Stimulated activated CD4-positive, alpha-beta T cell treated with anti-CD3 and anti-CD28 coated beads, TNF-alpha, amount 100 ng/mL, for 1 hour (primary cell): ENCODE measurements at places on chromosomes 12 and 14.

DNA sequence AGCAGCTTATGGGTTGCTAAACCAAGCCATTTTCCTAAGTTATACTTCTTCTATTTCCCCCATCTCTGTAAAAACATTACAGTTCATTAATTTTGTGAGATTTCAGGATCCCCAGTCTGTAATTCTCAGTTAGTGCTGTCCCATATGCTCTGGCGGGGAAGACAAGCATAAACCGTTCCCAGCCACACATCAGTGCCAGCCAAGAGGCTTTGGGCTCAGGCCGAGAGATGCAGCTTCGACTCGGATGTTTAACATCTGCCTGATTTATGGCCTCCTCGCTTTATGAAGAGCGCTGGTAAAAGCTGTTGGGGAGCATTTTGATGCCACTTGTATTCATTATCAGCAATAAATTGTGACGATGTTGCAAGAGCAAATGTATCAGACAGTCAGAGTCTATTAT, 349.1 kb upstream of the CCDC196 start:
- DNase-seq: no peak

DNA sequence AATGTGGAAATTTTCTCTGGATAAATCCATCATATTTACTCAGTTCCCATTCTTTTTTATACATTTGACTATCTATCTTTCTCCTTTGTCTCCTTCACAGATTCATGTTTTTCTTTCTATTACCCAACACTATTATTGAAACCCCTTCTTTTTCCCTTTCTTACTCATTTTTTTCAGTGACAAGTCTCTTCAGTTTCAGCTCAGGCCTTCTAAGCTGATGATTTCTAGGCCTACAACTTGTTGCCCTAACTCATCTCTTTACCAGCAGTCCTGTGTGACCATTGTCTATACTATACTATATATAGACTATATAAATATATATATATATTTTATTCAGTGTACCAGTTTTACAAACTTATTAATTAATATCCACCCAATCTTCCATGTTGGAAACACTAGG, 31.8 kb downstream of the SLC16A7 start:
- no peak for DNase-seq

DNA sequence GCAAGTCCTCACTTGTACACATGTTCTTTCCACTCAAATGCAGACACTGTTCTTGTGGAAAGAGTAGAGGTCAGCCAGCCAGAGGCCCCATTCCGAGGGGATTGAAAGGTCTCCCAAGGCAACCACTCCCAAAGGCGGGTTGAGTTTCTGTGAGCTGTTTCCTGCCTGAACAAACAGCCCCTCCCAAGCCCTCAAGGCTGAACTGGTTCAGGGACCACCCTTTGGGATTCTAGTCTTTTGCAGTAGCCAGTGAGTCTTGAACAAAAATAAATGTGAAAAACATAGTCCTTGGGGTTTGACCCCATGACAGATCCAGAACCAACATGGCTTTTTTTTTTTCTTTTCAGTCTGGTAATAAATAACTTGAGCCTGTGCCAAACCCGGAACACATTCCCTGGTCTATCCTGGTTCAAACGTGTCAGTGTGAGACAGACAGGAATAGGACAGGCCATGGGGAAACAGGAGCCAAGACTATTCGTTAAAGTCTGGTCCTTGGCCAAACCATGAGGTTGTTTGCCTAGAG, 17.6 kb upstream of the STK38L start:
- DNase-seq: no peak

DNA sequence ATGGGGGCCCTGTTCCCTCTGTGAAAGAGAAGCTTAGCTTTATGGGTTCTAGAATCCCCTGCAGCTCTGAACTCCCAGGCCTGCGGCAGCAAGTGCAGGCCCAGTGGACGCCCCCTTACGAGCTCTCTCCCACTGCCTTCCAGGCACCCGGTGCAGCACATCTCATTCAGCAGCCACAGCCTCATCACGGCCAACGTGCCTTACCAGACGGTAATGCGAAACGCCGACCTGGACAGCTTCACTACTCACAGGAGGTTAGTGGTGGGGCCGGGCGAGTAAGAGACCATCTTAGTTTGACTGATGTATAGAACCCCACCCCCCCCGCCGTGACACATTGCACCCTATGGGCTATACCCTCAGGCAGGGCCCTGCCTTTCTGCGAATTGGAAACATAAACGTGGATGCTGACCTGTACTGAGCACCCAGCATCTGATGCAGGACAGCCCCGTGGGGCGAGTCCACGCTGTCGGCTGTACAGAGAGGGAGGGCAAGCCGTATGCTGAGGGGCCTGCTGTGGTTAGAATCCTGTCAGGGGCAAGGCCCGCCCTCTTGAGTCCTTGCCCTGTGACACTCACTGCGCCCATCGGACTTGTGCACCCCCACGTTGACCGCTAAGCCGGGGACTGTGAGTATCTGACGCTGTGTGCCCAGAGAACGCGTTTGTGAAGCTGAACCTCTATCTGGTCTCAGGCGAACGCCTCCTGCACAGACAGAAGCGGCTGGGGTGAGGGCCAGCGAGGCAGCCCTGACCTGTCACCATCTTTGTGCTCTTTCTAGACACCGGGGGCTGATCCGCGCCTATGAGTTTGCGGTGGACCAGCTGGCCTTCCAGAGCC, 71.7 kb downstream of the TESC start:
- no peak for DNase-seq

GRCh38 chr14:32561520-32561919, 232.4 kb downstream of the AKAP6 start:
- no peak for DNase-seq

DNA sequence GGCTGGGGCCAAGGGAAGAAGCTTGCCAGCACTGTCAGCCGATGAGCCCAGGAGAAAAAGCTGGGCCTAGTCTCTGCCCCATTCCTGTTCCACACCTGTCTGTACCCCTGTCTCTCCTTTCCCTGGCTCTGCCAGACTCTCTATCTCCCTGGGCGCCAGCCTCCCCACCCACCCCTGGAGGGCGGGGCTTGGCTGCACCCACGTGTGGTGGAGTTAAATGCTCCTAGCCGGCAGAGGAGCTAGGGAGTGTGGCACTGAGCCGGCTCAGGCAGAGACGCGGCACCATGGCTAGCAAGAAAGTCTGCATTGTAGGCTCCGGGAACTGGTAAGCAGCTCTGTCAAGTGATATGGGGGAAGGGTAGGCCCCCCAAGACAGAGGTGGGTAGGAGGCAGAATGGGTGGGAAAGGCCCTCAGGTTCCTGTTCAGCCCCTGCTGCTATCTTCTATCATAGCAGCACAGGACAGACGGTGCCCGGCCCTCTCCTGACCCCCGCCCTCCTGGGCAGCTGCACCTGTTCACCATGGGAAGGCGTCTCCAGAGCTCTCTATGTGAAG, at the start of gene GPD1:
TSS of gene GPD1 (plus strand) at position 242 of the 555 bp plus-strand sequence. CDS start at position 285, 43 bp downstream.
- no peak for DNase-seq

GRCh38 chr14:94598816-94599655, 13.2 kb upstream of the SERPINA3 start:
- DNase-seq: no peak

- no peak for DNase-seq
These were observed 34.2 kb downstream of the DAO start for GRCh38 chr12:108914121-108914531.

- no peak for DNase-seq
These were observed 28.0 kb upstream of the DCN start for GRCh38 chr12:91210618-91211017.

DNA sequence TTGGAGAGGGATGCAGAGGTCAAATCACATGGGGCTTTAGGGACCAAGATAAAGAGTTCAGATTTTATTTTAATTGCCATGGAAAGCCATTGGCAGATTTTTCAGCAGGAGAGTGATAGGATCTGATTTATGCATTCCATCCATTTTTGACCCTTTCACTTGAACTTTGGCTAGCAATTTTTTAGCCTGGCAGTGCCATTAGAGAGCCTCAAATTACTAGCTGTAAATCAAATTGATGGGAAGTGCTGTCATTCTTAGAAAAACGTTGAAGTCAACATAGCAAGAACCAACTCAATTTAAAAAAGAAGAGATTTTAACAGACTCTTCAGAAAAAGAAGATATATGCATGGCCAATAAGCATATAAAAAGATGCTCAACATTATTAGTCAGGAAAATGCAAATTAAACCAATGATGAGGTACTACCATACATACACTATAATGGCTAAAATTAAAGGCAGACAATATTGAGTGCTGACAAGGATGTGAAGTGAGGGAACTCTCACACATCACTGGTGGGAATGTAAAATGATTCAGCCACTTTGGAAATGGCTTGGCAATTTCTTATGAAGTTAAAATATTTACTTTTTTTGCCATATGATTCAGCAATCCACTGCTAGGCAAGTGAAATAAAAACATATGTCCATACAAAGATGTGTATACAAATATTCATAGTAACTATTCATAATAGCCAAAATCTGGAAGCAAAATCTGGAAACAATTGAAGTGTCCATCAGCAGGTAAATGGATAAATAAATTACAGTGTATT, 89.7 kb downstream of the PTCSC3 start:
- no peak for DNase-seq

- no peak for DNase-seq
These were observed 200.2 kb downstream of the EXOC5 start for GRCh38 chr14:57068511-57068910.
